NCI-H2081 treated with DMSO at 0.1 percent for 48 hours (cell line): ENCODE measurements at places on chromosomes 11 and 22.

- no peak for DNase-seq
Observed at GRCh38 chr11:131888230-131888855, 517.9 kb downstream of the NTM start.

GRCh38 chr11:116847612-116848011 is 10.2 kb upstream of the APOA1 start:
- DNase-seq: no peak

DNA sequence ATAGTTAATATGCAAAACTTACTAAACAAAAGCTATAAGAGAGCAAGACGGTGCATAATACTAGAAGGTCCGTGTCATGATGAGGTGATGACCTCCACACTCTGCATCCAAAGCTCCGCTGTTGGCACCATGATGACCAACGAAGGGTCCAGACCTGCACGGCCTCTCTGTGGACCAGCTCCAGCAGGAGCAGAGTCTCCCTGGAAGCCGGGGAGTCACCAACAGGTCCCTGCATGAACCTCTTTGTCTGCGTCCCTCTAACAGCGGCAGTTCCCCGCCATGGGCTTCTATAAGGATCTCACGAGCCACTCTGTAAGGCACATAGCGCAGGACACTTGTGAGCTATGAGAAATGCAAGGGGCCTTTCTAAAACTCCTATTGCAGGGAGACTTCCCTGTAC is 517.3 kb downstream of the BRD1 start:
- DNase-seq: no peak

DNA sequence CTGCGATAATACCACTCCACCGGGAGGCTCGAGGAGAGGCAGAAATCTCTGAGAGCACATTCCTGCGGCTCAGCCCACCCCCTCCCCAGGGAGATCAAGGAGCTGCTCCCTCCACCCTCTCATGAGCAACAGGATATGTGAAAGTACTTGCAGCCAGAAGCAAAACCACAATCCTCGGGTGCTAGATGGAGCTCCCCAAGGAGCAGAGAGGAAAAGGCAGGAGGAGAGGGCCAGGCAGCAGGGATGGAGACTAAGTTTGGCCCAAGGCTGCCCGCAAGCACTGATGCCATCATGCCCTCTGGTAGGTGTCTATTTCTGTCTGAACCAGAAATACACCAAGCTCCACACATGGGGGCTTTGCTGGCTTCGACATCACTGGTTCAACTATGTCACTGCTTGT is 22.3 kb downstream of the VPS37C start:
- DNase-seq: no peak

DNA sequence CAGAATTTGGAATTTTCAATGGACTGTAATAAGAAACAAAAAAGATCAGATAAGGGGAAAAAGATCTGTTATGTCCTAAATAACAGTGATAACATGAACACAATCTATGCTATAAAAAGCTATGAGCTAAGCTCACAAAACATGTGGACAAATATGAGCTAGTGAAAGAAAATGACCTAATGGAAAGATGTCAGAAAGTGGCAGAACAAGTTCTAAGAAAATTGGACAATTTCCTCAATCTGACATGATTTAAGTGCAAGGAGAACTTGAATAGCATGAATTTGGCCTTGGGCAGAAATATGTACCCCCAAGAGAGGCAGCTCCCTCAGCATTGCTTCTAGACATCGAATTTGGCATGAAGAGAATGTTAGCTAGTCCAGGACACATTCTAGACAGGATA is 212.0 kb upstream of the PGR start:
- DNase-seq: no peak

GRCh38 chr22:36384766-36385481 is 2.8 kb downstream of the MYH9 start:
- no peak for DNase-seq

- no peak for DNase-seq
Observed at GRCh38 chr11:4180441-4181183, 86.0 kb downstream of the RRM1 start.

- no peak for DNase-seq
Observed at GRCh38 chr11:109527496-109527895, 105.5 kb downstream of the C11orf87 start.

DNA sequence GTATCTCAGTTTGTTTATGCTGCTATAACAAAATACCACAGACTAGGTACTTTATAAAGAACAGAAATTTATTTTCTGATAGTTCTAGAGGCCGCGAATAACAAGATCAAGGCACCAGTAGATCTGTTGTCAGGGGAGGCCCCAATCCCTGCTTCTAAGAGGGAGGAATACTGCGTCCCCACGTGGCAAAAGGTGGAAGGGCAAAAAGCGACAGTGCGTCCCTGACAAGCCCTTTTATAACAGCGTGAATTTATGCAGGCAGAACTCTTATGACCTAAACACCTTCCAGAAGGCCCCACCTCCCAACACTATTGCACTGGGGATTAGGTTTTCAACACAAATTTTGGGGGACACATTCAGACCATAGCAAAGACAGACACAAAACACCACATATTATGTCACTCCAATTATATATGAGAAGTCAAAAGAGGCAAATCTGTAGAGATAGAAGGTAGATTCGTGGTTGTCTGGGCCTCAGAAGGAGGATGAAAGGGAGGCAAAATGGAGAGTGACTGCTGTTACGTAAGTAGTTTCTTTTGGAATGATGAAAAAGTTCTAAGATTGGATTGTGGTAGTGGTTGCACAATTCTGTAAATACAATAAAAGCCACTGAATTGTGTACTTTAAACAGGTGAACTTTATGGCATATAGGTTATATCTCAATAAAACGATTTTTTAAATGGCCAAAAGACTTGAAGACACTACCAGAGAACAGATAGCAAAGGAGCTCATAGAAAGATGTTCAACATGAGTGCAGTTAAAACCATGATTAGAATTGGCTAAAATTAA is 30.1 kb upstream of the TNRC6B start:
- DNase-seq: no peak

GRCh38 chr11:20156280-20156875 is 3.9 kb downstream of the DBX1 start:
- no peak for DNase-seq

- no peak for DNase-seq
Observed at GRCh38 chr11:65555693-65556231, 2.4 kb downstream of the LTBP3 start.

DNA sequence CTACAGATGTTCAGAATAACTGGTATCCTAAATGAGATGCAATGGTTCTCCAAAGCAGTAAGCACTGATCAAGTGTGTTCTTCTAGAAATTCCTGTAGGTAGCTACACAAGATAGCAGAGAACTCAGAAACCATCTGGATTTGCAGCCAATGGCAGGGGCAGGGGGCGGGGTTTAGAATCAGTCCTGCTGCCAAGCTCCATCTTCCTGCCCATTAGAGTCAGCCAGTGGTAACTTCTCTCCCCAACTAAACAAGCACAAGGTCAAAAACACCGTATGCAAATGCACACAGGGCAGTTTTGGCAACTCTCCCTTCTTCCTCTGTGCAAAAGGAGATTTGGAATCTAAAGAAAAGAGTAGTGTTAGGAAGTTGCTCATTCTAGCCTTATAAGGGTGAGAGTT is 237.5 kb upstream of the CCDC90B start:
- DNase-seq: no peak

GRCh38 chr11:9633679-9634078 is 30.2 kb upstream of the SWAP70 start:
- DNase-seq: no peak

DNA sequence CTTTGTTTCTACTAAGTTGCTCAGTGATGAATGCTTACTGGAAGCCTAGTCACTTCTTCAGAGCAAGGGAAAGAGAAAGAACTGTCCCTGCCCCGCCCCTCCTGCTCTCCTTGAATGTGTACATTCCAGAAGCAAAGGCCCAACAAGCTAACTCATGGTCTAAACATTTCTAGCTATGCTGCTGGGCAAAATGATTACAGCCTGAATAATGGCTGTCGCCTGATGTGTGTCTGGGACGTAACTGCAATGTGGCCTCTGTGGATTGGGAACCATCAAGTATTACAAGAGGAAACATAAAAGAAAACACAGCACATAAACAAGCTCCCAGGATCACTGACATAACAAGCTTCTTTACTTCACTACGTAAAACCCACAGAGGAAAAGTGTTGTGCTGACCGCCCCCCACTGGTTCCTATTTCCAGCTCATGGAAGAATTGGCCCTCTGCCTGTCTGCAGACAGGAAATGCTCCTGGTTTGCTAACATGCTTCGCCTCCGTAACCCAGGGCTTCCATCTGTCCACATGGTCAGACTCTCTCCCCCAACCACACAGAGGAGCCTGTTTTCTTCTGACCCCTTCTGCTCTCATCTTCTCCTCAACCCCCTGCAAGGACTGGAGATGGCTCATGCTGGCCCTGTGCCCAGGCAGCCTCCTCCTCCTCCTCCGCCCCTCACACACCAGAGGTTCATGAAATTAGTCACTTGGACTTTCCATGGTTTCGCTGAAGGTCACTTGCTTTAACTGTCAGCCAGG is 187.2 kb downstream of the MAML2 start:
- DNase-seq: no peak

- no peak for DNase-seq
Observed at GRCh38 chr11:48106166-48106565, 110.4 kb upstream of the OR4B1 start.

GRCh38 chr22:45598596-45599217 is 72.9 kb upstream of the ATXN10 start:
- DNase-seq: no peak

GRCh38 chr11:62242021-62242420 is at the start of gene SCGB1D2:
Gene SCGB1D2 (plus strand): TSS chr11:62242239. CDS start chr11:62242308, 69 bp downstream.
- peak; percentile 93 for DNase-seq

DNA sequence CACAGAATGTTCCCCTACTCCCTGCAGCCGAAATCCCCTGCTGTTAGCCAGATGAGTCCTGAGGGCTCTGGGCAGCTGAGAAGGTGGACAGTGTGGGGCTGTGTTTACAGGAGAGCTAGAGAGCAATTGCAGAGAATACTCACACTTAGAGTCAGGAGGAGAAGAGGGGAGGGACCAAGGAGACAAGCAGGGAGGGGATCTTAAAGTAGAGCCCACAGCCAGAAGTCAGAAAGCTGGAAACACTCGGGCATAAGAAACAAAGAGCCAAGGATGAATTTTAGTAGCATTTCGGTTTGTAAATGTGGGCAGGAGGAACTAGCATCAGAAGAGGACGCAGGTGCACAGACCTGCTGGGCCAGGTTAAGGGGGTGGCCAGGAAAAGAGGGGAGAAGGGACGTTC is 1435.9 kb downstream of the BRD1 start:
- no peak for DNase-seq

DNA sequence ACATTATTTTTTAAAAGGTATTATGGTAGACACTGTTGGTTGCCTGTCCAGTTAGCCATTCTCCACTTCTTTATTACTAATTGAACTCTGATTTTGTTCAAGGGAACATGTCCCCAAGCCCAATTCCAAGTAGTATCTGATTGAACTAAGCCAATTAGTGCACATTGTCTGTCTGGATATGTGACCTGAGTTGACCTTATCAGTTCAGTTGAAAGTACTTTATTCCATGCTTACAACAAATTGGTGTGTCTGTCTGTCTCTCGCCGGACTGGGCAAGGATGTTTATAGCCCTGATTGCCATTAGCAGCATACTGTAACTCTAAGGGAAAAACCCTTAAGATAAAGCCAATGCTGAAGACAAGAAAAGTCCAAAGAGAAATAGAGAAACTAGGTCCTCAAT is 85.6 kb downstream of the INTS4 start:
- DNase-seq: no peak

GRCh38 chr11:3216027-3216525 is 2.5 kb downstream of the MRGPRG start:
- no peak for DNase-seq

- no peak for DNase-seq
Observed at GRCh38 chr22:22700631-22701030, 56.2 kb downstream of the GGTLC2 start.

DNA sequence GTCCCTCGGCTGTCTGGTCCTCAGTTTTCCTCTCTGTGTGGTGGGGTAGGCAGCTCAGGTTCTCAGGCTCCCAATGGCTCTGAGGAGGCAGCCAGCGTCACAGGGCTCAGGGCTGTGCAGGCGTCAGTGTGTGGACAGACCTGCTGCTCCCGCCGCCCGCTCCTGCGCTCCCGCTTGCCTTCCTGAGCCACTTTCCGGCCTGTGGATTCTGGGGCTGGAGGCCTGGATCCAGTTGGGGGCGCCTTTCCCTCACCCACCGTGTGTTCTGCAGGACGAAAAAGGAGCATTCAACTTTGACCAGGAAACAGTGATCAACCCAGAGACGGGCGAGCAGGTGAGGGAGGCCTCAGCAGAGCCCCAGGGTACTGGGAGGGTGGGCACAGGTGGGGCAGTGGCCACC is 14.7 kb downstream of the DPP3 start:
- DNase-seq: no peak

DNA sequence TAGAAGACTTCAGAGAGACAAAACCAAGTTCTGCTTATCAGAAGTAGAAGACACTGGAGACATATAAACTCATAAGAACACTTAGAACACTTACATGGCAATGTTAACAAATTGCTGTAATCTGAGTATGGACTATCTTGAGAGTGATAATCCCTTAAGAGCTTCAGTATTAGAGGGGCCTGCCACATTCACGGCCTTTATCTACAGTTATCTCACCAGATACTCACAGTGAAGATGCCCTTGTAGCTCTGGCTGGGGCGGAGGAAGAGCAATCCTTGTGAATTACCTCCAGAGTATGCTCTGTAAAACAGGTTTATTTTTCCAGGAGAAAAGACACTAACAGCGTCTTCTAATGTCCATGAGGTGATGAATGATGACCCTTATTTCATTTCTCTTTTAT is 762.8 kb downstream of the FAM181B start:
- DNase-seq: no peak

DNA sequence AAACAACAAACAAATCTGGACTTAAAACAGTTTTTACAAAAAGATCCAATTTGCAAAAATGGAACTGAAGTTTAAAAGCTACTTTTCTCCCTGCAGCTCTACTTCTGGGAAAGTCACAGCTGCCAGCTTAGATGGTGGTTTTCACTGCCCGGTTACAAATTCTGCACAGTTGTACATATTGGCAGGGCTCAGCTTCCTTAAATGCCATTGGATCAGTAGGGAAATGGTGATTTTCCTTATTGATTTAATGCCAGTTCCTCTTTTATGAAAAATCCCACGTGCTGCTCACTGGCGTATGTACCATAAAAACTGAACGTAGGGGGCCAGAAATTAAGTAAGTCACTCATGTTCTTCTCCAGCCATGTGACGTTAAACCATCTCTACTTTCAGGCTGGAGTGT is 22.8 kb downstream of the GRAP2 start:
- DNase-seq: no peak

- no peak for DNase-seq
Observed at GRCh38 chr11:1026163-1026450, 10.4 kb downstream of the MUC6 start.

DNA sequence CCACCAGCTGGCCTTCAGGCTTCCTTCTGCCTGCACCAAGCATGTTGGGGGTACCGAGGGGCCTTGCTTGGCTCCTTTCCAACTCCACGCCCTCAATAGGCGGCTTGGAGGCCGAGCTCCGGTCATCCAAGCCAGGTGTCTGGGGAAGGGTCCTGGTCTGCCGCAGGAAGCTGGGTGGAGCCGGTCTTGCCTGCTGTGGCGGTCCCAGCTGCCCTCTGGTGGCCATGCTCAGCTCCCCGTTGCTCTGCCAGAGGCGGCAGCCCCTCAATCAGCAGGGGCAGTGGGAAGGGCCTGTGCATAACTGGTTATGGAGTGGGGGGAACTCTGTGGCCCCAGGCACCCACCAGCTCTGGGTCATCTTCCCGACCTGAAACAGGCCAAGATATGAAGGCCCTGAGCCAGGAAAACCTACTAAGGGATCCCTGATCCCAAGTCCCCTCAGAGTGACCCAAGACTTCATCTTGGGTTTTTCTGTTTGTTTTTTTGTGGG is 3.2 kb downstream of the ARVCF start:
- DNase-seq: no peak
